Temporal lobe (tissue), 4 donors: ENCODE measurements at places on chromosomes 4 and X. TPM values are rescaled to one million over a fixed set of nuclear protein-coding genes. Genes with fewer than 3 reads are reported as not detected.

Gene MAOA
- total RNA-seq, result 12.0 TPM

Gene PAGE1
- 0.49 TPM for total RNA-seq

Gene NDST4
- total RNA-seq, result 2.0 TPM

Gene ODAM
- not detected for total RNA-seq

Gene FRMPD3
- 2.5 TPM for total RNA-seq

Gene RHOXF2
- total RNA-seq, result not detected

Gene LAGE3
- 7.9 TPM for total RNA-seq

Gene G3BP2
- 277 TPM for total RNA-seq

Gene SPARCL1
- 68.4 TPM for total RNA-seq

Gene MAGEE2
- 3.2 TPM for total RNA-seq

Gene NLGN4X
- total RNA-seq, result 44.0 TPM

Gene SPCS3
- total RNA-seq, result 73.5 TPM

Gene PACRGL
- 37.4 TPM for total RNA-seq

Gene NDST3
- total RNA-seq, result 35.4 TPM

Gene ZNF185
- 2.5 TPM for total RNA-seq

Gene SNCA
- total RNA-seq, result 60.5 TPM

Gene SOX3
- total RNA-seq, result 6.4 TPM

Gene SH3BGRL
- total RNA-seq, result 86.5 TPM

Gene UGT8
- total RNA-seq, result 4.9 TPM

Gene RBMX2
- total RNA-seq, result 17.9 TPM

Gene SSX2B
- total RNA-seq, result not detected

Gene PRR32
- not detected for total RNA-seq

Gene TKTL1
- total RNA-seq, result 3.4 TPM

Gene MAGEA10
- total RNA-seq, result not detected

Gene OFD1
- total RNA-seq, result 18.2 TPM

Gene TMEM192
- 7.1 TPM for total RNA-seq

Gene MND1
- 5.7 TPM for total RNA-seq

Gene PAGE2
- not detected for total RNA-seq

Gene PTTG2
- not detected for total RNA-seq

Gene GALNTL6
- total RNA-seq, result 15.5 TPM

Gene FAM241A
- 6.9 TPM for total RNA-seq

Gene TMEM156
- 0.74 TPM for total RNA-seq

Gene LRBA
- 21.1 TPM for total RNA-seq

Gene ARSJ
- 0.49 TPM for total RNA-seq

Gene ABLIM2
- 11.6 TPM for total RNA-seq

Gene SYN1
- 20.2 TPM for total RNA-seq

Gene MMGT1
- 17.2 TPM for total RNA-seq

Gene DCAF4L1
- total RNA-seq, result under 0.01 TPM

Gene PDCL2
- total RNA-seq, result not detected

Gene FMR1NB
- not detected for total RNA-seq

Gene MPC1L
- not detected for total RNA-seq

Gene UCP1
- 0.25 TPM for total RNA-seq

Gene UGT2B15
- not detected for total RNA-seq

Gene LRCH2
- 40.8 TPM for total RNA-seq

Gene GCNA
- total RNA-seq, result 1.5 TPM

Gene ATP1B4
- total RNA-seq, result not detected
